ENCODE measurements at places on chromosomes 12 and 14.

DNA sequence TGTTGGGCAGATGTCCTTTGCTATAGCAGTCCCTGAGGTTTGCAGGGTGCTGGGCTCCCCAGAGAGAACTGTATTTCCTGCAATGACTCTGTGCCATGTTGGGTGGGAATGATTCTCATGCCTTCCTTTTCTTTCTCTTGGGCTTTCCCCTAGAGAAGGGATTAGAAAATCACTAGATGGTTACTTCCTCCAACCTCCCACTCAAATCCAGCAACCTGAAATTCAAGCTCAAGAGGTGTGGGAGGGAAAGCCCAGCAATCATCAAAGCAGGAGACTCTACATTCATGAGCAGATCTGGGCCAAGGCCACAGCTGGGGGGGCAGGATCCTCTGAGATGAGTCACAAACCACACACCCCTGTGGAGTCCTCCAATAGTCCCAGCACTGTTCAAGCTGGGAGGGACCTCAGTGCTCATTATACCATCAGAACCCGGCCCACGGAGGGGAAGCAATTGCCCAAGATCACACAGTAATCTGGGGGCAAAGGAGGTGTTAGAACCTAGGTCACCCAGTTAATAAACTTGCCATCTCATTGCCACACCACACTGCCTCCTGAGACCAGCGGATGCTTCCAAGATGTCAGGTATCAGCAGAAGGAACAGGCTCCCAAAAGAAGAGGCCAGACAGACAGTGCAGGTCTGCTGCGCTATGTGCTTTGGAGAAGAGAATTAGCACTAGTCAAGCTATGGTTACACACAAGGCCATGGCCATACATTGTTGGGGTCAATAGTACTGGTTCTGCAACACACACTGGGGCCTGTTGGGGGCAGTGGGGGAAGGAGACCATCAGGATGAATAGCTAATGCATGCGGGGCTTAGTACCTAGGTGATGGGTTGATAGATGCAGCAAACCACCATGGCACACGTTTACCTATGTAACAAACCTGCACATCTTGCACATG lies 65.7 kb downstream of the TTC9 start:
- DNase-seq: no peak

DNA sequence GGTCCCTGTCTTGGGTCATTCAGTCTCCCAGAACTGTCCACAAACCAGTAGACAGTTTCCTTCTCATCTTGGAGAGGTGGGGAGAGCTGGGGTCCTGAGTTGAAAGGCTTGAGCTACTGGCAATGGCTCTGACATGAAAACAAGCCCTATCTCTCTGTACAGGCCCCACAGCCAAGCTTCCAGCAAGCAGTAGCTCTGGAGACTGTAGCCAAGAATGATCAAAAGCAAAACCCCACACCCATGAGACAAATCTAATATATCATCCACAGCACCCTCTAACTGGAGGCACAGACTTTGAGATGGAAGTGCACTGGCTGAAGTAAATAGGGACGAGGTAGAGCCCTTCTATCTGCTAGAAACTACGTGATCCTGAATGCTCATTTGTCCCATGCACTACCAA lies 40.9 kb downstream of the RERG start:
- no peak for DNase-seq

- DNase-seq: peak; percentile 5
These were observed 357.3 kb upstream of the MIS18BP1 start for GRCh38 chr14:45610318-45610717.

- DNase-seq: no peak
These were observed 147.1 kb downstream of the KIF26A start for GRCh38 chr14:104285508-104285840.

DNA sequence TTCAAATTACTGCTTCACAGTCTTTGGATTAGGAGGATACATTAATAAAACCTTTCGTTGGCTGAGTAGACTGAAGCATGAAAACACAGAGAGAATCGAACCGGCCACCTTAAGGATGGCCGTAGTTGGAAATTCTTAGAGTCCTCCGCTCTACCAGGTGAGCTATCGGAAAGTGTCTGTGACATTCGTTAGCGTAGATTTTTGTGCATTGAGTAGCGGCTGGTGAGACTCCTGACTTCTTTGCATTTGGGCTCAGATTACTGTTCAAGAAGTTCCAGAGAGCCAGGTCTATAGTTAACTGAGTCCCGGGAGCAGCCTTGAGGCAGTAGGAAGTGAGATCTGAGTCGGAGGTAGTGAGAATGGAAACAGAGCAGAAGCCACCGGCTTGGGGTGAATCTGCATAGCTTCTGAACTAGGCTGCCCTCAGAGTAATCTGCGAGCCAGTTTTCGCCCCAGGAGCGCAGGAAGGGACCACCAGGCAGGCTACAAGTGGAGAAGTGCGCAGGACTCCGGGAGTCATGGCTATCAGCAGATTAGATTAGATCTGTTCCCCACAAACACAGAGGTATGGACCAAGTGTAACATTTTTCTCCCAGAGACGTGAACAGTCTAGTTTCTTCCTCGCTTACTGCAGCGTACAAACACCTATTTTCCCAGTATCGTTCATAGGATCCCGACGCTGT lies 11.0 kb downstream of the OR6S1 start:
- DNase-seq: peak; percentile 87

DNA sequence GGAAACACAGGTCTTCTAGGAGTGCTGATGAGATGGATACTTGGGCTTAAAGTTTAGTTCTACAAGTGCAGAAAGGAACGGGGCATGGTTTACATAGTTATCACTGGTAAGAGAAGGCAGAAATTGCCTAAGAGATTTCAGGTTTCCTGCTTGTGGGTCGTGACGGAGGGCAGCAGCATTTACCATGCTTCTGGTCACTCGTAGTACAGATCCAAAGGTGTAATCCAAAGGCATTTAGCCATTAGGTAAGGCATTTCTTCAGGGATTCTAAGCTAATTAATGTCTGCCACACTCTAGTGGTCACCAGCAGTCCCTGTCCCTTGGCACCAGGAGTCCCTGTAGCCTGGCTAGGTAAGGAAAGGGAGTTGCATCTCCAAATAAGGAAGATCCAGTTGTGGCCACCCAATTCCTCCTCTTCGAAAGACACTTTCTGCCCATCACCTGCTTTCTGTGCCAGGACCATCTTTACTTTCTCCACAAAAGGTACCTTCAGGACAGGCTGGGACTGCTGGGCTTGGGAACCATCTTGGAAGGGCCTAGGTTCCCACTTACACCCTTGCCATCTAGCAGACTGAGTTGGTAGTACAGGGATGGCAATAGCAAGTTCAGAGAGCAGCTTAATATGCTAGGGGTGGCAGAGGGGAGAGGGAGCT lies 1.5 kb downstream of the GSTZ1 start:
- DNase-seq: no peak

DNA sequence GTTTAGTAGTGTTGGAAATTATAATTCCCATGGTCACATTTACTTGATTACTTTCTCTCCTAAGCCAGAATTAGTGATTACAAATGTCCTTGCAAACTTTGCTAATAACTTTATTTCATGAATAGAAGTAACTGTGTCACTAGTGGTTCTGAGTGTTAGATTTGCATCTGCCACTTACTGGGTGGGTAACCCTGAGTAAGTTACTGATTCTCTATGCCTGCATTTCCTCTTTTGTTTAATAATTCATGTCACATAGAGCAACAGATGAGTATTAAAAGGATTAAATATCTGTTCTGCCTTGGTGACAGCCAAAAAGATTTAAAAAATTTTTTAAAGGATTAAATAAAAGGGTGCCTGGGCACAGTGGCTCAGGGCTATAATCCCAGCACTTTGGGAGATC lies 78.6 kb downstream of the BHLHE41 start:
- no peak for DNase-seq

- no peak for DNase-seq
These were observed 16.7 kb downstream of the NOS1 start for GRCh38 chr12:117344716-117345115.

DNA sequence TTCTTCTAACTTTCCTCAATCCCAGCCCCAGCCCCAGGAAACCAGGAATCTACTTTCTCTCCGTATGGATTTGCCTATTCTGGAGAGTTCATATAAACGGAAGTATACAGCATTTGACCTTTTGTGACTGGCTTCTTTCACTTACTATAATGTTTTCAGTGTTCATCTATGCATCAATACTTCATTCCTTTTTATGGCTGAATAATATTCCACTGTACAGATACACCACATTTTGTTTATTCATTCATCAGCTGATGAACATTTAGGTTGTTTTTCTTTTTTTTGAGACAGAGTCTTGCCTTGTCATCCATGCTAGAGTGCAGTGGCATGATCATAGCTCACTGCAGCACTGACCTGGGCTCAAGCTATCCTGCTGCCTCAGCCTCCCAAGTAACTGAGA lies 3.9 kb upstream of the PLEKHG3 start:
- no peak for DNase-seq

DNA sequence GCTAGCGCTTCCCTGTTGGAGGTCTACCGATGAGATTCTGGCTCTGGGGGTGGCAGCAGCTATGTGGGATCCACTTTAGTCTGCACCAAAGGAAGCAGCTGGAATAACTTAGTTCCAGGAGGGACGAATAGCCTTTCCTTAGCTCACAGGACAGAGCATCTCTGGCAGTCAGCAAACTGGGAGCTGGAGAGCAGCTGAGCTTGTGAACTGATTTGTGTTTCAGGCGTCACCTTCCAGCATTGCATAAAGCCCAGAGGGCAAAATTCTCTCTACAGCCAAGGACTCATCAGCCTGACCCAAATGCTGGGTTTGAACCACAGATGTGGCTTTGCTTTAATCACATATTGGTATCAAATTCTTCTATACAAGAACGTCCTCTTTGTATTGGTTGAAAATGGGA lies 81.9 kb upstream of the PELI2 start:
- no peak for DNase-seq

DNA sequence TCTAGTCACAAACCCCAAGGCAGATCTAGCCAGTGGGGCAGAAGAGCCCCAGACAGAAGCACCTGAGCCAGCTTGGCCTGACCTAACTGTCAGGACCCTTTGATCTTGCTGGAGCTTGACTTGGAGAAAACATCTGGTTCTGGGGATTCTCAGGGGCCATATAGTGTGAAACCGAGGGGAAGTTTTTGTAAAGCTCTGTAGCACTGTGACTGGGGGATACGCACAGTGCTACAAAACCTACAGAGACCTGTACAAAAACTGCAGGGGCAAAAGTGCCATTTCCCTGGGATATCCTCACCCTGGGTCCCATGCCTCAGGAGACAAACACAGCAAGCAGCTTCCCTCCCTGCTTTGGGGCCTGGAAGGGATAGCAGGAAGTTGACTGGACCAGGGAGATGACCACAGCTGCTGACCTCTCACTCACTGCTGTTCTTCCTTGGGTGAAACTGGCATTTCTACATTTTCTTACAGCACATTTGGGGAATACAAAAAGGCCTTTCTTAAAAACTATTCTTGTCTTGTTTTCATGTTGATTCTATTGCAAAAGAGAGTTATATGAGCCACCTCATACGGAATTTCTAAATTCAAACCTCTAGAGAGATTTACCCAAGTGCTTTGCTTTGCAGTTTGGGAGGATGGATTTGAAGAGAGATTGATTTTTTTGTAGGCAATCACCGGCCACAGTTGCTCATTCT lies 140.0 kb downstream of the DAD1 start:
- no peak for DNase-seq

- DNase-seq: no peak
These were observed 35.4 kb upstream of the EIF5 start for GRCh38 chr14:103298620-103299019.

DNA sequence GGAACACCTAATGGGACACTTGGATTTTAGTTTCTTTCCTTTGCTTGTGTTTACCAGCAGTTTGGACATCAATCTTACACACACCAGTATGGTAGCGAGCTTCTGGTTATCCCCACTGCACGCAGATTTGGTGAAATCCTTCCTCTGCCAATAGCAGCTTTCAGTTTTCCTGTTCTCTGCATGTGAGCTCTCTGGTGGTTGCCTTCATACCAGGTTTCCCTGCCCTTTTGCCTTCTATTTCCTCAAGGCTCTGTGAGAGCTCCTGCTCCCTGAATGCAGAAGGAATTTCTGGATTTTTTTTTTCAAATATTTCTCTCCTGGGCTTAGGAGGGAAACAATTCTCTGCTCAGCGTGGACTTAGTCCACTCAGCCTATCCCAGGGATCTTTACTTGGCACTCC lies 93.0 kb upstream of the CCDC91 start:
- no peak for DNase-seq

DNA sequence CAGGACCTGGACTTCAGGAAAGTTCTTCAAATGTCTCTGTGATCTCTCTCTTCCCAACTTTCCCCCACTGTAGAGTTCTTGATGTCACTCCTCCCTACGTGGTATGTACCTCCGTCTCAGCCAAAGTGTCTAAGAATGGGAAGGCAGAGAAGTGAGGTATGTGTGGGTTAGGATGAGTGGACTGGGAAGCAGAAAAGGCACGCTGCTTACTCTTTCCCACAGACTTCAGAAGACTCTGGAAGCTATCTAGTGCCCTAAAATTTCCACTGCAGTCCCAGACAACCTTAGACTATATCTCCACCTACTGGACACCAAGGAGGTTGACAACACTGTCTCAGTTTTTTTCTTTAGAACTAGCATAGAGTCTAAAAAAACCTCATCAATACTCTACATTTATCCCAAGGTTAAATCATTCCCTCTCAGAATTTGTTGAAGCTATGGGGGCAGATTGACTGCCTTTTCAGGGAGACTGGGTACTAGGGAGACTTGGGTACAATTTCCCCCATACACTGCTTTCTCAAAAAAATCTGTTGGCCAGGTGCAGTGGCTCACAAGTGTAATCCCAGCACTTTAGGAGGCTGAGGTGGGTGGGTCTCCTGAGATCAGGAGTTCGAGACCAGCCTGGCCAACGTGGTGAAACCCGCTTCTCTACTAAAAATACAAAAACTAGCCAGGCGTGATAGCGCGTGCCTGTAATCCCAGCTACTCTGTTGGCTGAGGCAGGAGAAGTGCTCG lies 20.6 kb upstream of the ITGA5 start:
- peak; percentile 77 for DNase-seq

DNA sequence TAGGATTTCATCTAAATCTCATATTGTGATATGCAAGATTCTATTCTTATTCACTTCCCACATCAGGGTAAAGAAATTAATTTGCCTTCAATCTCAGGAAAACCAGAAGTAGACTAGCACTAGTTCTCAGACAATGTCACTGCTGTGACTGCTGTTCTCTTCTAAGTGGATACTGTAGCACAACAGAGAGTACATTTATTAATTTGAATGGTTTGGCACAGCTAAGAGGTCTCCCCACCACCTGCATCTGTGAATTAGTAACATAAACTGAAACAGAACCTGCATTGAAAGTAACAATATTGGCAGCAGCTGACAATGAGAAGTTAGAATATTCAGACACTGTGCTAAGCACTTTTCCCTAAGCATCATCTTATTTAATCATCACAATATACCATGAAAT lies 253.1 kb downstream of the PDZRN4 start:
- no peak for DNase-seq
